HepG2 (cell line): ENCODE measurements at places on chromosomes 1 and 21. TPM values are rescaled to one million over a fixed set of nuclear protein-coding genes. Genes with fewer than 3 reads are reported as not detected.

The GJA8 gene
- polyA plus RNA-seq = not detected in 2 replicates

DNA sequence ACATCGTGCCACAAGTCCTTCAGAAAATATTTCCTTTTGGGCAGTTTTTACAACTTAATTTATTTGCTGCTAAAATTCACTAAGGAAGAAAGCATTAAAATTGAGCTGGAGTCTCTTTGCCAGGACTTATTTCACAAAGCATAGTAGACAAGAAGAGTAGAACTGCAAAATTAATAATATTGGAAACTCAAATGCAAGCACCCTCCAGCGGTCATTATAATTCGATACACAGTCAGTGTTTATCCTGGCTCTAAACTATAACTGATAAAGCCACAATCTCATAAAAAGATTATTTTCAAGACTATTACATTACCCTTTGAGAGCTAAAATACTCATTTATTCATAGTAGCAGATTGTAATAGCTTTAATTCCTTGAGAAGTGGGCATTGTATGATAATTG lies 655.4 kb downstream of the RWDD3 start:
- H3K4me1 ChIP-seq = no peaks in the 10 kb centered on the region
- H3K36me3 ChIP-seq = no peaks in the 10 kb centered on the region
- DNase-seq = no peak
- H3K27me3 ChIP-seq = no peaks in the 10 kb centered on the region
- H3K4me3 ChIP-seq = no peak overlapping the region

GRCh38 chr1:162695687-162696086 lies 63.4 kb downstream of the DDR2 start:
- no peaks in the 10 kb centered on the region for H3K36me3 ChIP-seq
- no peak for DNase-seq
- peaks cover 43% of the 10 kb centered on the region for H3K4me1 ChIP-seq
- no peak overlapping the region for H3K27ac ChIP-seq

The CD53 gene
- polyA plus RNA-seq = not detected in 2 replicates

The EIF2D gene
- polyA plus RNA-seq = 61.1 and 64.9 TPM in 2 replicates

- H3K4me3 ChIP-seq = no peak overlapping the region
- H3K4me1 ChIP-seq = no peaks in the 10 kb centered on the region
- H3K36me3 ChIP-seq = no peaks in the 10 kb centered on the region
- no peak overlapping the region for H3K27ac ChIP-seq
These were observed 401.9 kb downstream of the LMO4 start for GRCh38 chr1:87730274-87731216.

DNA sequence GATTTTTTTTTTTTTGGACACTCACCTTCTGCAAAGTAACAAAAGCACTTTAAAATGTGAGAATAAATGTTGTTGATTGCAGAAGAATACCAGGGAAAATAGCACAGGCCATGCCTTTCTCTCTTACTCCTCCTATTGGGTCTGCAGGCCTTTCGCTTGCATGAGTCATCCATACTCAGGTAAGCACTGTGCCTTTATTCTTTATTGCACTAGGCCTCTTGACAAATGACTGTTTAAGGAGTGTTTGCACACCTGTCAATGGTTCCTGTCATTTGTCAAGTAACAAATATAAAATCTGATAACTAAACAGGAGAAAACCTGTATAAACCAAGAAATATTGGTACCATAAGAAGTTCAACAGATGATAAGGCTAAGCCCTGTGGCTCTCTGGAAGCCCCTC lies 106.5 kb downstream of the RGS7 start:
- H3K36me3 ChIP-seq = no peaks in the 10 kb centered on the region
- H3K27ac ChIP-seq = no peak overlapping the region
- H3K4me1 ChIP-seq = no peaks in the 10 kb centered on the region
- no peak for DNase-seq

The LCE5A gene
- not detected in 2 replicates for polyA plus RNA-seq

- H3K36me3 ChIP-seq = no peaks in the 10 kb centered on the region
- H3K27me3 ChIP-seq = no peaks in the 10 kb centered on the region; the same call in none of the 2 replicates
- no peak overlapping the region for H3K27ac ChIP-seq
- H3K4me1 ChIP-seq = peaks cover 18% of the 10 kb centered on the region; the same call in 1 of the 2 replicates
These were observed 66.0 kb upstream of the CSF1 start for GRCh38 chr1:109844609-109845008.

DNA sequence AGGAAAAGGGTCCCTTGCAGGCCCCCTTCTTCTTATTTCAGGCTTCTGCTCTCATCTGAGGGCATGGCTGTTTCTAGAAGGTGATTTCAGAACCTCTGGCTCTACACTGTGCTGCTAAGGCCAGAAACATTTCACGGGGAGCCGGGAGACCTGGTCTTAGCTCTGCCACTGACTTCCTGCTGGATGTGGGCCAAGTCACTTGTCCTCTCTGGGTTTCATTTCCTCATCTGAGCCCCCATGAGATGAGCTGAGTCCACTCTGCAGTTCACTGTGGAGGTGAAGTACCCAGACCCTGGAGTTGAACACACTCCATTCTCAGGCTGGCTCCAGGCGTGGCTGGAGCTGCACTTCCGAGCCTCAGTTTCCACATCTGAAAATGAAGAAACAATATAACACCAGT lies 2.1 kb downstream of the PADI1 start:
- no peak for DNase-seq
- no peak overlapping the region for H3K4me3 ChIP-seq
- no peak overlapping the region for H3K27ac ChIP-seq

GRCh38 chr1:28097100-28097472 lies 8.7 kb upstream of the EYA3 start:
- H3K27me3 ChIP-seq = no peaks in the 10 kb centered on the region
- no peak overlapping the region for H3K27ac ChIP-seq
- no peak for DNase-seq
- no peak overlapping the region for H3K4me3 ChIP-seq

DNA sequence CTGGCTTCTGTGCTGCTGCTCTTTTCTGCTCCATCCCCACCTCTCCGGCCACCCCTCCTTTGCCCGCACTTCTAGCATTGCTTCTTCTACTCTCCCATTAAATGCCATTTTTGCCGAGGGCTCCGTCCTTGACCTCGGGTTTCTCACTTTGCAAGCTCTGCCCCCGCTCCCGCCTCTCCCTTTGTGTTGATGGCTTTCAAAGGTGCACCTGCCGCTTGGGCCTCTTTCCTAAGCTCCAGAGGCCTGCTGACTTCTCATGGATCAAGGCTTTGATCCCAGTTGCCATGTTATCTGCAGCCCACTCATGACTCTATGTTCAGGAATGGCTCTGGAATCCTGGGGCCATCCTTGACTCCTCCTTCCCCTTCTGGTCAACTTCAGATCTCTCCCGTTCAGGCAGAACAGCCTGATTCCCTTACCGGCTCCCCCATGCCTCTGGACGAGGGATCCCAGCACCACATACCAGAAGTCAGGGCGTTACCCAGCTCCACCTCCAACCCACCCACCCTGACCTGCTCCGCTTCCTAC lies 54.3 kb downstream of the TLR5 start:
- no peak overlapping the region for H3K4me3 ChIP-seq
- no peaks in the 10 kb centered on the region for H3K27me3 ChIP-seq
- no peak overlapping the region for H3K27ac ChIP-seq
- peak; percentile 37 for DNase-seq
- peaks cover 17% of the 10 kb centered on the region for H3K4me1 ChIP-seq

- no peak overlapping the region for H3K4me3 ChIP-seq
- H3K27me3 ChIP-seq = no peaks in the 10 kb centered on the region
- peak overlapping the region; percentile 11 for H3K27ac ChIP-seq
- H3K36me3 ChIP-seq = peaks cover under 1% of the 10 kb centered on the region; the same call in 1 of the 3 replicates
- no peak for DNase-seq
These were observed 50.1 kb downstream of the COL18A1 start for GRCh38 chr21:45454926-45455673.

The OR2G6 gene
- not detected in 2 replicates for polyA plus RNA-seq
